NCI-H748 treated with DMSO at 0.1 percent for 48 hours (cell line): ENCODE measurements at places on chromosomes 7 and 10.

DNA sequence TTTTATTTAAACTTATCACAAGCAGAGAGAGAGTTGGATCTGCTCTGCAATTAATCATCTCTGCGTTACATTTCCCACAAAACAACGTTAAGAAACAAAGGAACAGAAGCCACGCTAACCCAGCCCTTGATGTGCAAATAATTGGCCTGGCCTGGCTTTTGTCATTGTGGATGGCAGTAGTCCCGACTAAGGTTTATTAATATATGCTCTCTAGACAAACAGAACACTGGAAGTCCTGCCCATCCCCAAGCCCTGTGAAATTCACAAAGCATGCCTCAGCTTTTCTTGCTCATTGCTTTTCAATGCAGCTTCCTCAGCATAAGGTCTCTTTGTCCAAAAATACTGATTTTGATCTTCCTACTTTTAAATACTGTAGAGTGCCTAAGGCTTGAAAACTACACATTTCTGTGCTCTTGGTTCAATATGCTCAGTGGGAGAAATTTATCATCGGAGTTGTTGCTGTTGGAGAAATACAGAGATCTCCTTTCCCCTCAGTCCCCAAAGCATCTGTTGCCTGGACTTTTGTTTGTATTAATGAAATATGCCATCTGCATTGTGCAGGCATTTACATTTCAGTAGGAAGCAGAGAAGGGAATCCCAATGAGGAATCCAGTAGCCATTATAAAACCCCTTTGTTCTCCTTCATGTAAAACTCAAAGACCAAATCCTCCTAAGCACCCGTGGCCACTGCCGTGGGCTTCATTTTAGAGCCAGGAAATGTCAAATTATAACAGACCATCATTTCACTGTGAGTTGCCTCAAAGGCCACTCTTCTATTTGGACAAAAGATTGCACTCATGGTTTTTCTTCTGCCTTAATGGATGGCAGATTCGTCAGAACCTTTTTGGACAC lies 61.1 kb downstream of the SORCS1 start:
- no peak for DNase-seq

GRCh38 chr10:77011874-77012811 lies 625.5 kb downstream of the KCNMA1 start:
- no peak for DNase-seq

DNA sequence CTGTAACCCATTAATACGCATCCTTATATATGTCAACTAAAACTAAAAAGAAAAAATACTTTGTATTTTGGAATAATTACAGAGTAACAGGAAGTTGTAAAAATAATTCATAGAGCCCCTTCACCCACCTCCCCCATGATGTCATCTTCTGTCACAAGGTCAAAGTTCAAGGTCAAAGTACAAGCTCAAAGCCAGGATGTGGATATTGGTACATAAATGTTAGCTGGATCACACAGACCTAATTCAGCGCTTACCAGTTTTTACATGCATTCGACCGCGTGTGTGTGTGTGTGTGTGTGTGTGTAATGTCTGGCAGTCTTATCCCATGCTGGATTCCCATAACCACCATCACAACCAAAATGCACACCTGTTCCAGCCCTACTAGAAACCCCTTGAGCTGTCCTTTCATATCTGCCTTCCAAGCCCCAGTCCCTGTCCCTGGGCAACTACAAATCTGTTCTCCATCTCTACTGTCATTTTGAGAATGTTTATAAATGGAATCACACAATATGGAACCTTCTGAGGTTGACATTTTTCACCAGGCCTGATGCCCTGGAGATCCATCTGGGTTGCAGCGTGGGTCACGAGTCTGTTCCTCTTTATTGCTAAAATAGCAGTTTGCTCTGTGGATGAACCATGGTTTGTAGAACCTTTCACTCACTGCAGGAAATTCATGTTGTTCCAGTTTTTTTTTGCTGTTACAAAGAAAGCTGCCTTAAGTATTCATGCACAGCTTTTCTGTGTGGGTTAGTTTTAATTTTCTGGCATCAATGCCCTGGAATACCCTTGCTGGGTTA lies 153.6 kb upstream of the PITRM1 start:
- no peak for DNase-seq

DNA sequence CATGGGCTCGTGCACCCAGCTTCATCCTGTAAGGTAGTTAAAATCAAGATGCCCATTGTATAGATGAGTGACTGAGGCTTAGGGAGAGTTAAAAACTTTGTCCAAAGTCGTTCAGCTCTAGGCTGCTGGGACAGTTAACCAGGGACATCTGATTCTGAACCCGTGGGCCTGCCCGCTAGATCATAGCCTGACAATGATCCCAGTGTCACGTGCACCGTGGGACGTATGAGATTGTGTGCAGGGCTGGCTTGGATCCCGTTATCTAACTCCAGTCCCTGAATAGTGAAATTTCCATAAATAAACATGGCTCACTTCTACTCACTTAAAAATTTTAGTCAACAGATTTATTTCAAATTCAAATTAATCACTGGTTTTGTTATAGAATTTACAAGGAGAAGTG lies 24.9 kb downstream of the C10orf120 start:
- DNase-seq, result no peak

GRCh38 chr7:5598769-5599371 lies 175.2 kb upstream of the TNRC18 start:
- no peak for DNase-seq

GRCh38 chr10:27844223-27844622 lies 98.6 kb upstream of the MKX start:
- no peak for DNase-seq

- no peak for DNase-seq
These were observed 147.4 kb downstream of the PRPF18 start for GRCh38 chr10:13734151-13734550.

DNA sequence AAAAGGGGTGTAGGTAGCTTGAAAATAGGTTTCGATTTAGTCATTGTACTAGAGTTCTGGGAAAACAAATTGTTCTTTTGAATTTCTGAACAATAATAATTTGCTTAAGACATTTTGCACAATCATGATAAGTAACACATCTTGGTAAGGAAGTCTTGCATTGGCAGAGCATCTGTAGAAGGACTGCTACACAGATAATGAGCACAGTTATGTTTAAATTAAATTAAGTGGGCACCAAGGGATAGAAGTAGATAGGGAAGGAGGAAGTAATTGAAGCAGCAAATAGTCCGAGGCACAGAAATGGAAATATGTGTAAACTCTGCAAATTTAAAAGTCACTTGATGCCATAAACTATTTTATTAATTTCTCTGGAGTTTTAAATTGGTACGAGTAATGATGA lies 122.4 kb downstream of the CHN2 start:
- no peak for DNase-seq

DNA sequence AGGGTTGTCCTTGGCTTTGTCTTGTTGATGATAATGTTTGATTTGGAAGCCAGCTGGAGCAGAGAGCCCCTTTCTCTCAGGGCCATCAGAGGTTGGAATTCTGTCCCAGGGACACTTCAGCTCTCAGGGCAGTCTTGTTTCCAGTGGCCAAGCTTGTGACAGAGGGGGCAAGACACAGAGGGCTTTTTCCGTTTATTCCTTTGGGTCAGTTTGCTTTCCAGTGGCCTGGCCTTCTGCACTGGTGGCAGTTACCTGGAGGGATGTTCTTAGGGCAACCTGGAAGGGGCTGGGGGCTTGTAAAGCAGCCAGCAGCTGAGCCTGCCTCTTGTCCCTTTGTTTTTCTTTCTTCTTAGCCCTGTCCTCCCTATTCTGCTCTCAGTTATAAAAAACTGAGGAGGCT lies 62.7 kb downstream of the MTURN start:
- DNase-seq, result no peak

DNA sequence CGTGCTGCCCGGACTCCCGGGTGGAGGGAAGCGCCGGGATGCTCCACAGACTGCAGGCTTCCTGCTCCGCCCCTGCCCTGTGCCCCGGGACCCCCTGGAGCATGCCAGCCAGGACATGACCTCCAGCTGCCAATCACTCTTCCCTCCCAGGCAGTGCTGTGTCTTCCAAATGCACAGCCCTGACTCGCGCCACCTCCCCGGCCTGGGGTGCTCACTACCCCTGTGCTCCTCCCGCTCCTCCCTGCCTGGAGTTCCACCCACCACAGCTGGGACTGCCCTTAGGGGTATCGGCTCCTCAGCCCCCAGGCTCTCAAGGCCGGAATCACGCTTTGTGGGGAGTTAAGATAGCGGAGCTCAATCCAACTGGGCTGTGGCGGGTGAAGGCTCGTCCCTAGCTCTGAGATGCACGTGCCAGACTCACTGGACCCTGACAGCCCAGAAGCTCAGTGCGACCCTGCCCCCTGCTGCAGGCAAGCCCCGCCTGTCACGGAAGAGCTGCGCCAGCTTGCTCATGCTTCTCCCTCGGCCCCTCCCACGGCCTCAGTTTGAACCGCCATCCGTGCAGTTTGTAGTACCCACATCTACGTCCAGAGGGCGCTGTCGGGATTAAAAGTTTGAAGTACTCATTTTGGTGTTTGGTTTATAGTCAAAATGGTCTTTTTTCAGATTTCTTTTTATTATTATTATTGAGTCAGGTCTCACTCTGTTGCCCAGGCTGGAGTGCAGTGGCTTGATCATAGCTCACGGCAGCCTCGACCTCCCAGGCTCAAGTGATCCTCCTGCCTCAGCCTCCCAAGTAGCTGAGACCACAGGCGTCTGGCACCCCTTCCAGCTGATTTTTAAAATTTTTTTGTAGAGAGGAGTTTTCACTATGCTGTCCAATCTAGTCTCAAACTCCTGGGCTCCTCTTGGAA lies 142.5 kb upstream of the TCERG1L start:
- DNase-seq, result no peak

DNA sequence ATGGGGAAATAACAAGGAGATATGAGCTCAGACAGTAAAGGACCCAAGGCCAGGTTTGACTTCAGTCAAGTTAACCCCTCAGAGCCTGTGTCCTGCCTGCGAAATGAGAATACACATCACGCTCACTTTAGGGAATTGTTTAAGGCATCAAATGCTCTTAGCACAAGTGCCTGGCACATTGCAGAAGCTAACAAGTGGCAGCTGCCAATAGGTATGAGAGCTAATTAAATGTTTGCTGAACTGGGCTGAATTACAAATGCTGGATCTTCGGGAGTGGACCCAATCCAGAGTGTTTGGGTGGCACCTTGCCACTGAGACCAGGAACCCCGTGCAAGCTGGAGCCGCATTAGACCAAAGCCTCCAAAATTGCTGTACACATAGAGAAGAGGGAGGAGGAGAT lies 136.8 kb downstream of the C10orf90 start:
- no peak for DNase-seq

DNA sequence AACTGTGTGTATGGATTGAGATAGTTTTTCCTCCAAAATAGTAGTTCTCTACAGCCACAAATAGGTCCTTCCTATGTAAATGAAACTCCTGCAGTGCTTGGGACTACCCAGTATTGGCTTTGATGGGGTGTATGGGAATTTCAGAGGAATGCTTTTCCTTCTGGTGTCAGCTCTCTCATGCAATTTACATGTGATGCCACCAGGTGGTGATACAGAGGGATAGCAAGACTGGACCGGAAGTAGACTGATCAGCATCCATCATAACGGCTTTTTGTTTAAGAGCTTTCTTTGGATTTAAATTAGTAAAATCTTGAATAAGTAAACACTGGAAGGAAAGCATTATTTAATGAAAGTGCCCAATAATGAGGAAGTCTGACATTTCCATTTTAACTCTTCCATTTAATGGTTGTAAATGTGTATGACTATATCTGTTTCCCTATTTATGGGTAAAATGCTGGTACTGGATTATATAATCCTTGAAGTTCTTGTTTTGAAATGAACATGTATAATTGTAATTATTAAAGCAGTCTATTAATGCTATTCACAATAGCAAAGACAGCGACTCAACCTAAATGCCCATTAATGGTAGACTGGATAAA lies 22.7 kb downstream of the DYNC1I1 start:
- peak; percentile 18 for DNase-seq

DNA sequence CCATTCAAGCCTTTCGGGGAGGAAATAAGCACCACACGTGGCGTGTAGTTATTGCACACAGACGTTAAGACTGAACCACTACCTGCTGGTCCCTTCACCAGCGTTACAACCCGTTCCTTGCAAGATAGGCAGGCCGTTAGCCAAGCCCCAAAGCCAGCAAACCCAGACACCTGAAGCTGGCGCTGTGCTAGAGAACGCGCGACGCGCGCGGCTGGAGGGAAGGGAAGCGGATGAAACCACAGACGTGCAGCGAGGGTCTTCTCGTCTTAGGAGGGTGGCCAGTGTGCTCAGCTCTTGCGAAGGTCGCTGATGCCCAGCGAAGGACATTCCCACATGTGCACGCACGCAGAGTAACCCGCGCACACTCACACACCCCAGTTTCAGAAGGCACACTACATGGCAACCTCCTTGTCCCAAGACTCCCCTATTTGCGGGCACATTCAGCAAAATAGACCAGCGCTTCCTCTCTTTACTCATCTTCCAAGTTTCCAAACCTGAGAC lies 980 bp downstream of the TMEM26 start:
- no peak for DNase-seq

- DNase-seq, result no peak
These were observed 16.8 kb downstream of the GIMAP5 start for GRCh38 chr7:150753826-150754603.

GRCh38 chr7:131548371-131548770 lies 8.1 kb downstream of the PODXL start:
- no peak for DNase-seq

- no peak for DNase-seq
These were observed 55.8 kb downstream of the AKR1C4 start for GRCh38 chr10:5252177-5253037.

- no peak for DNase-seq
These were observed 320.2 kb downstream of the AHR start for GRCh38 chr7:17618652-17618974.

DNA sequence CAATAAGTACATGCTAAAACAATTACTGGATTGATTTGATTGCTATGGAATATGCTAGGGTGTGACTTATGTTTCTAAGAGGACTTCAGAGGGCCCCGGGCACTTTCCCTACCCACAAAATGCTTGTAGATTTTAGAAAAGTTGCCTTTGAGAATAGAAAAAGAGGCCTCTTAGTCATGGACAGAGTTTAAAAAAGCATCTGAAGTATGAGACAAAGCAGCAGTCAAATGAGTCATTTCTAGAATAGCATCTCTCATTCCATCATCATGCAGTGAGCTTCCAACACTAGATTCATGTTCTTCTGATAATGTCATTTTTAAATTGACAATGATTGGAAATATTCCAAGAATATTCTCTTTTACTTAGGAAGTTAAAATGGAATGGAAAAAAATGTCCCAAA lies 675.1 kb upstream of the PCDH15 start:
- no peak for DNase-seq

GRCh38 chr10:22253580-22253882 lies 35.7 kb upstream of the EBLN1 start:
- no peak for DNase-seq

- DNase-seq, result no peak
These were observed 9.3 kb downstream of the ADAP1 start for GRCh38 chr7:945147-945555.

DNA sequence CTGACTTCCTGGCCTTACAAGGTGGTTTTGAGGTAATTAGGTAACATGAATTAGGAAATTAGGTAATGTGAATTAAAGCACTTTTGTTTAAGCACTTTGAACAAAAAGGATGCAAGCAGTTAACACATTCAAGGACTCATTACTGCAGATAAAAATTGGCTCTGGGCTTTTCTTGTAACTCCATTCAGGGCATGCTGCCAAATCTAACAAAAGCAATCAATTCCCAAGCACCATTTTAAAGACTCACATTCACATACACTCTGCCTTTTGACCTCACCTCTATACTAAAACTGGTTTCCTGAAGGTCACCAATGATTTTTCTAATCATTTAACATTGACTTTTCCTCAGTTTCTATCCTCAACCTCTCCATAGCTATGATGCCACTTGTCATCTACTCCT lies 251.2 kb upstream of the RHOBTB1 start:
- DNase-seq, result peak; percentile 69
